Astrocyte (in vitro differentiated cells and primary cell): ENCODE measurements at places on chromosomes 1 and 21. TPM values are rescaled to one million over a fixed set of nuclear protein-coding genes. Genes with fewer than 3 reads are reported as not detected.

Gene SPAG17
- 0.67 and 1.9 TPM in 2 replicates for total RNA-seq

Gene NPHS2
- total RNA-seq: not detected in 2 replicates

Gene GSTM5
- total RNA-seq: not detected in 2 replicates

GRCh38 chr1:17161137-17161740, 42.0 kb upstream of the PADI2 start:
- DNase-seq: no peak

GRCh38 chr1:158126425-158126824, 54.3 kb upstream of the CD1D start:
- no peak for DNase-seq

DNA sequence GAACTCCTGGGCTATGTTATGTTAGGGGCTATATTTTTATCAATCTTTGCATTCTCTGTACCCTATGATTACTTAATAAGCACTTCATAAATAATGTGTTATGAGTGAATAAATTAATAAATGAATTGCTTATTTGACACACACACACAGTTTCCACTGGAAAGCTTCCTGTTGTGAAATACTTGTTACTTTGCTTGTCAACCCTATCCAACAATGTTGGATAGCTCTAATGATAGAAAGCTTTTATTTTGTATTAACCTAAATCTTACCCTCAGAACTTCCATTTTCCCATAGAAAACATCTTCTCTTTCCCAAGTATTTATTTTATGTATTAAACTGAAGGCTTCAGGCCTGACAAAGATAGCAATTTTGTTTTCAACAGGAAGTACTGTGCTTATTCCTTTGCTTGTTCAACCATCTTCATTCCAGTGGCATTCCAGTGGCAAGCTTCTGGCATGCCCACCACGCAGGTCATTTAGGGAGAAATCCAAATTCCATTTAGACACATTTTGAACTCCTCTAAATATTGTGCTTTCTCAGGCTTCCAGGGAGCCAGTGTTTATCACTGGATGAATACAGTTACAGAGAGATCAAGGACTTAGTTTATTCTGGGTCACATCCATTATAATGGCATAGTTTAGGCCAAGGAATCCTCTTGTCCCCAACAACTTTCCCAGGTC, 134.4 kb downstream of the TGFB2 start:
- peak; percentile 93 for DNase-seq

DNA sequence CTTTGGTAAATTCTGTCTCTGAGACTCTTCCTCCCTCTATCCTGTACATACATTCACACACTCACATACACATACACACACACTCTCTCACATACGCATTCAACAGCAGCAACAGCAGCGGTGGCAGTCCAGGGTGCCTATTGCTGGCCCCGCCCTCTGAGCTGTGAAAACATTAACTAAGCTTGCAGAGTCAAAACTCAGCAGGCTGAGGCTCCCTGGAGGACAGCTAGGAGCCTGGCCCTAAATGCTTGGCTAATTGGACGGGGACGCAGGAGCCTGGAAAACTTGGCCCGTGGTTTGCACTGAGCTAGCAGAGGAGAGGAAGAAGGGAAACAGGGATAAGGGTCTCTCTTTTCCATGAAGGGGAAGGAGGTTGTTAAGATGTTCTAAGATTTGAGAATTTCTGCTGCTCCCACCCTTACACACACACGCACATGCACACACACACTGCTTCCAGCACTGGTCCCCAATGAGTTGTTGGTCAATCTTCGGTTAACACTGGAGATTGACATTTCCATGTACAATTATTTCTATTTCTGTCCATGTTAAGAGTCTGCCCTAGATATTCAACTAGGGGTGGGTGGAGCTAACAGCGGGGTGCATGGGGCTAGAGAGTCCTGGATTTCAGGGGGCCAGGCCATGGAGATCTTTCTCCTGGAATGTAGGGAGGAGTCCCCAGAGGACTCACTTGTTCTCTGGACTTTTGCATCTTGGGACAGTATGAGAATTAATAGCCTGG, 94.2 kb downstream of the PLXNA2 start:
- DNase-seq: no peak

DNA sequence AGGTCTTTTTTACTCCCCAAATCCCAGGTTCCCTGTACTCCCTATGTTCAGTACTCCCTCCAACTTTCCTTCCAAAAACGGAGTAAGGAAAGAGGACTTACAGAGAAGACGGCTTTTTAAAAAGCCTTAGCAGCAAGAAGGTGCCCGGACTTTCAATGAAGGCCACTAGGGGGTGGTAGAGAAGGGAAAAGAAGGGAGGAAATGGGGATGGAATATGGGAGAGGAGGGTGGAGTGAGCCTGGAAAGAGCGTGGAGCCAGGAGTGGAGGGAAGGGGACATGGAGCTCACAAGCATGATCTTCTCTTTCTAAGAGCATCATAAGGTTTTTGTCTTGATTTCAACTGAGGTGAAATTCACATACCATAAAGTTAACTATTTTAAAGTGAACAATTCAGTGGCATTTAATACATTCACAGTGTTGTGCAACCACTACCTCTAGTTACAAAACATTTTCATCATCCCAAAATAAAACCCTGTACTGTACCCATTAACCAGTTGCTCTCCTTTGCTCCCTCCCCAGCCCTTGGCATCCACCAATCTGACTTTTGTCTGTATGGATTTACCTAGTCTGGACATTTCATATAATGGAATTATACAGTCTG, 129.9 kb downstream of the ZNF281 start:
- peak; percentile 25 for DNase-seq
